Natural killer cell (primary cell): ENCODE measurements at places on chromosomes 11 and 22. TPM values are rescaled to one million over a fixed set of nuclear protein-coding genes. Genes with fewer than 3 reads are reported as not detected.
A peak's percentile ranks its signal among the peaks of the same experiment; 100 is the strongest.

DNA sequence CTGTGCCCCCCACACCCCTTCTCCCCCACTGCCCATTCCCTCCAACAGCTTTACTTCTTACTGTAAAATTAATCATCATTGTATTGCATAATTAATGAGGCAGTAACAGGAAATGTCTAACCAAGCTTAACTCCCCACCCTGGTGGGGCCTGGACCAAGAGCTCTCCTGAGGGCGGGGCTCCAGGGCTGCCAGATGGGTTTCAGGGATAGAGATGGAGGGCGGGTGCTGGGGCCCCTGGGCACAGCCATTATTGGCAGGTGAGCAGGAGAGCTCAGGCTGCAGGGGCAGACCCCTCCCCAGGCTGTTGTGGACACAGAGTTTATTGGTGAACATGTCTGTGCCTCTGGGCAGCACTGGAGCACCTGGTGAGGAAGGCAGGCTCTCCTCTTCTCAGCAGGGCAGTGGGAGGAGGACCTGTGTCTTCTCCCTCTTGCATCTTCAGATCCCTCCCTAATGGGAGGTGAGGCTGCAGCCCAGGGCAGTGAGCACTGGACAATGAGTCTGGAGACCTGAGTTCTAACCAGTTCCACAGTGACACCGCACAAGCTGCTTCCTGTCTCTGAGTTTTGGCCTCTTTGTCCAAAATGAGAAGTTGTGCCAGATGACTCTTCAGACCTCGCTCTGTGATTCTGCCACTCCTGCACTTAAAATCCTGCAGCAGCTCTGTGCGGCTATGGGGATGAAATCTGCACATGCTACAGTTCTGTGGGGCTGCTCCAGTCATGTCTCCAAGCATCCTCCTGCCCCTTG, 233.3 kb downstream of the CEP164 start:
- no peaks in the 10 kb centered on the region for H3K36me3 ChIP-seq
- no peaks in the 10 kb centered on the region for H3K4me1 ChIP-seq
- H3K4me3 ChIP-seq: no peak overlapping the region

DNA sequence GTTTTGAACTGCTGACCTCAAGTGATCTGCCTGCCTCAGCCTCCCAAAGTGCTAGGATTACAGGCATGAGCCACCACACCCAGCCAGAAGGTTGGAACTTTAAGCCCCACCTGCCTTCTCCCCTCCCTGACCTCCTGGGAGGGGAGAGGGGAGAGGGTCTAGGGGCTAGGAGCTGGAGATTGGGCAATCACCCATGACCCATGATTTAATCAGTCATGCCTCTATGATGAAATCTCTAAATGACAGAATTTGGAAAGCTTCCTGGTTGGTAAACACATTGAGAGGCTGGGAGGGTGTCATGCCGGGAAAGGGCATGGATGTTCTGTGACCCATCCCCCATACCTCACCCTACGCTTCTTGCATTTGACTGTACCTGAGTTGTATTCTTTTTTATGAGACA, 17.1 kb upstream of the TFIP11 start:
- no peaks in the 10 kb centered on the region for H3K4me1 ChIP-seq
- no peak for DNase-seq
- no peak overlapping the region for H3K4me3 ChIP-seq
- peaks cover 84% of the 10 kb centered on the region for H3K36me3 ChIP-seq
- H3K27me3 ChIP-seq: no peaks in the 10 kb centered on the region
- H3K27ac ChIP-seq: no peak overlapping the region

- H3K27me3 ChIP-seq: no peaks in the 10 kb centered on the region
- DNase-seq: peak; percentile 14
- no peak overlapping the region for H3K27ac ChIP-seq
- no peak overlapping the region for H3K4me3 ChIP-seq
- H3K36me3 ChIP-seq: peaks cover 49% of the 10 kb centered on the region
- peaks cover 48% of the 10 kb centered on the region for H3K4me1 ChIP-seq
Measured at GRCh38 chr11:64342869-64343745, 3.1 kb downstream of the CCDC88B start.

- H3K4me1 ChIP-seq: no peaks in the 10 kb centered on the region
- no peak overlapping the region for H3K27ac ChIP-seq
- no peaks in the 10 kb centered on the region for H3K36me3 ChIP-seq
- no peak overlapping the region for H3K4me3 ChIP-seq
- DNase-seq: no peak
Measured at GRCh38 chr11:34909955-34910354, 6.2 kb downstream of the APIP start.

DNA sequence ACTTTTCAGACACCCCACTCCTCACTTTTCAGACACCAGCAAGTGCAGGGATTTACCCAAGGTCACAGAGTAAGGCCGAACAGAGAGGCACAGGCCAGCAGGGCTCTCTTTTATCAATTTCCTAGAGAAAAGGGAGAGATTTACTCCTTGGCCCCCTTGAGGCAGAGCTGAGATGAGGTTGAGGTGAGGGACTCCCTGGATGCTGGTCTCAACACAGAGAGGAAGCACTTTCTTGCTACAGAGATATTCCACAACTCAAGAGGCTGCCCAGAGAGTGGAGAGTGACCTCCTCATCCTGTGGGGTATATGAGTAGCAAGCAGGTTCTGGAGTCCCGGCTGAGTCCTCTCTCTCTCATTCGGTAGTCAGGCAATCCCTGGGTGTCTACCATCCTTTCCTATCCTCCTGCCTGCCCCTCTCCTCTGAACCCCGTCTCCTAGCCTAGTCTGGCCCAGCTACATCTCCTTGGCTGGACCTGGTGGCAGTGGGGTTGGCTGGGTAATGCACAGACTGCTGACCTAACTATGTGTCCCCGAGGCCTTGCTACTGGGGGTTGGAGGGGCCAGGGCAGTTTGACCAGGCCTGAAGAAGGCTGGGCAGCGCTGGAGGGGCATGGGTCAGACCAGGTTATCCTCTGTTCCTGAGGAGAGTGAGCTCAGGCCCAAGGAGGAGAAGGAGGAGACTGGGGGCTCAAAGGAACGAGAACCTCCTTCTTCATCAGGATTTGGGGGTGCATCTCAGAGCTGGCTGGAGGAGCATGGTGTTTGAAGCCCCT, 1.8 kb upstream of the ARHGEF17 start:
- H3K4me1 ChIP-seq: peaks cover 25% of the 10 kb centered on the region
- peaks cover 12% of the 10 kb centered on the region for H3K27me3 ChIP-seq
- no peaks in the 10 kb centered on the region for H3K36me3 ChIP-seq

DNA sequence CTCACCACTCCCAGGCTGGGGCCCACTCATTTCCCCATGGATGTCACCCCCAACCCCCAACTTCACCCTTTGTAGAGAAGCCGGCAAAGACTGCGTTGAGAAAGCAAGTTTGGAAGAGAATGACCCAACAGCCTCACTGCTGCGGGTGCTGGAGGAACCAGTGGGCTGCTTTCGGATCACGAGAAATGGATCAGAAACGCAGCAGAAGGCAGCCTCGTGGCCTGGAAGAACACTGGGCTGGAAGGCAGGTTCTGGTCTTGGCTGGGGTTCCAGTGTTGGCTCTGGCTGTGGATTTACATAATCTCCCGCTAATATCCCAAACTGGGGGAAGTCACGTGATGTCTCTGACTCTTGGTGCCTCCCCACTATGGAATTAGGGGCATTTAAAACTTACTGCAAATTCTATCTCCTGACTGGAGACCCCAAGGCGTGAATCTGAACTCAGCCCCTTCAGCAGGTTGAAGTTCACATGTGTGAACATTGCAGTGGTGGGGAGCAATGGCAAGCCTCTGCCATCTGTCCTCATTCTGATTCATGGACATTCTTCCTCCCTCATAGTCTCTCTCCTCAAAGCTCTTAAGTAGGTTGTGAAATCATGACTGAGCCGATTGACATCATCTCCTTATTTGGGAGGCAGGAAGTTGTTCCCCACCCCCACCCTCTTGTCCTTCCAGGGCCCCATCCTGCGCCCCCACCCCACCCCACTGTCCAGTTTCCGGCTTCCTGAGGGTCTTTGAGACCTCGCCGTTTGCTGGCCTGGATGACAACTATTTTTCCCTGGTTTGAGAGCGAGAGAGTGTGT, 37.0 kb upstream of the TIMP3 start:
- H3K4me1 ChIP-seq: no peaks in the 10 kb centered on the region
- no peaks in the 10 kb centered on the region for H3K36me3 ChIP-seq
- H3K27me3 ChIP-seq: peaks cover 9% of the 10 kb centered on the region

GRCh38 chr22:23106906-23107367, 34.9 kb downstream of the RSPH14 start:
- no peak overlapping the region for H3K27ac ChIP-seq
- H3K36me3 ChIP-seq: no peaks in the 10 kb centered on the region
- DNase-seq: no peak
- H3K27me3 ChIP-seq: no peaks in the 10 kb centered on the region

The SLC22A9 gene
- not detected for total RNA-seq

The TBCEL gene
- total RNA-seq: 34.0 TPM

DNA sequence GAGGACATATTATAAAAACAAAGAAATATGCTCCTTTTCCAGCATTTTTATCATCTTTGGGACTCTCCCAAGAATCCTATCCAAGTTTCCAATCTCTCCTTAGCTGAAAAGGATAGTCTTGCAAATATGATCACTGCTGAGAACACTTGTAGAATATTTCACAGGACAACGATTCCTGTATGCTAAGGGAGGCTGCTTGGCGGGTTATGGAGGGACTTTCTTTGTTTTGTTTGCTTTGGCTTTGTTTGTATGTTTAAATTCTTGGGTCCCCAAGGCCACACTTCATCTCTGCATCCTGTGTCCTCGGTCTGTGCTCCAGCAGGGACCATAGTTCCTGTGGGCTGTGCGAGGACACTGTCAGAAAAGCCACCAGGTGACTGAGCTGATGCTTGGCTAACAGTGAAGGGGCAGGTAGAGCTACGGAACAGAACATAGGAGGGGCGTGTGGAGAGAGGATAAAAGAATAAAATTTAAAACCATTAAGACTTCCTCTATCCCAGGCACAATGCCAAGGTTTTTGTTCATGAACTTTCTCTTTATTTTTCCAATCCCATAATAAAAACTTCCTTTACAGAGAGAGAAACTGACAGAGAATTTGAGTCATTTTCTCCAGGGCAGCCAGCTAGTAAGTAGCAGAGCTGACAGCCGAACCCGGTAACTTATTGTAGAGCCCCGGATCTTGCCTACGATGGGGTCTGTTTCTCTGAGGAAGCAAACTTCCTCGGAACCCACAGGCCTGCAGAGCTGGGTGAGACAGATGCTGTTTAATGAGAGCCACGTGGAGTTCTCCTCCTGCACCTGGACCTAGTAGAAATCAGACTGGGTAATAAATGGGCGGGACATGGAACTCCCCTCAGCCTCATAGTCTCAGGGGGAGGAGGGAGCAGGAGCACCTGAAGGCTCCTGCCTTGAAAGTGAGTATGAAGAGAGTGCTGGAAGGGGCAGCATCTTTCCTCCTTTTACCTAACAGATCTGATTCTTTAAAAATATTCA, at the start of gene IZUMO1R:
TSS of gene IZUMO1R (plus strand) at position 615 of the 993 bp plus-strand sequence. CDS start 1,057 bp downstream, outside the sequence.
- DNase-seq: no peak
- H3K27ac ChIP-seq: no peak within 1 kb of the TSS
- no peak within 1 kb of the TSS for H3K4me3 ChIP-seq
- no peaks in the 10 kb centered on the region for H3K36me3 ChIP-seq
- no peaks in the 10 kb centered on the region for H3K4me1 ChIP-seq

DNA sequence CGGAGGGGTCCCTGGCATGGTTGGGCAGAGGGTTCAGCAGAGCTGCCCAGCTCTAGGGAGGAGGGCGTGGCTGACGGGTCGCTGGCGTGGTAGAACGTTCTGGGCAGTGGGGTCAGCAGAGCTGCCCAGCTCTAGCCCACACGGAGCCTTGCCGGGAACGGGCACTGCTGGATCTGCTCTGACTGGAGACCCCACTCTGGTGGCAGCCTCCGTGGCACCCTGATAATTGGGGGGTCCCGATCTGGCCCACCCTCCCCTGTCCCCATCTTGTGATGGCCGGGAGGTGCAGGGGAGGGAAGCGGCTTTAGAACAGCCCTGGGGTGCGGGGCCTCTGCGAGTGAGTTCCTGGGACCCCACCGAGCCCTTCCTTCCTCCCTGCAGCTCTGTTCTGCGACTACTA, 21.9 kb downstream of the MUC5AC start:
- no peak overlapping the region for H3K27ac ChIP-seq
- H3K4me3 ChIP-seq: no peak overlapping the region
- no peaks in the 10 kb centered on the region for H3K36me3 ChIP-seq
- H3K4me1 ChIP-seq: no peaks in the 10 kb centered on the region
